ENCODE measurements at places on chromosomes 4 and X.
A peak's percentile ranks its signal among the peaks of the same experiment; 100 is the strongest.

- DNase-seq = no peak
Measured at GRCh38 chrX:23003116-23003515, 3.4 kb downstream of the DDX53 start.

DNA sequence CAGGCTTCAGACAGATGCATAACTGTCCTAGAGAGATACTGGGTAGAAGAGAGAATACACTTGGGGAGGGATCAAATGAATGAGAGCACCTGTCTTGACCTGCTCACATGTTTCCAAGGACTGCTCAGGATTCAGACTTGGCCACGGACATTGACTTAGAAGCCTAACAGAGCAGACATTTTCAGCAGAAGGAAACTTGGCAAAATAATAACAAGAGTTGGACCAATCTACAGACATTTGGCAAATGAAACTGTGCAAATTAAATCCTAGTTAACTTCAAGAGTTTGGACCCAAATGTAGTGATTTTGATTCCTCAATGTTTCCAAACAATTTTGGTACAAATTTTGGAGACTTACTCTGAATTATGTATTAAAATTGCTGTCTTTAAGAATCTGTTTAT, 223.9 kb downstream of the CAMK2D start:
- no peak for DNase-seq

DNA sequence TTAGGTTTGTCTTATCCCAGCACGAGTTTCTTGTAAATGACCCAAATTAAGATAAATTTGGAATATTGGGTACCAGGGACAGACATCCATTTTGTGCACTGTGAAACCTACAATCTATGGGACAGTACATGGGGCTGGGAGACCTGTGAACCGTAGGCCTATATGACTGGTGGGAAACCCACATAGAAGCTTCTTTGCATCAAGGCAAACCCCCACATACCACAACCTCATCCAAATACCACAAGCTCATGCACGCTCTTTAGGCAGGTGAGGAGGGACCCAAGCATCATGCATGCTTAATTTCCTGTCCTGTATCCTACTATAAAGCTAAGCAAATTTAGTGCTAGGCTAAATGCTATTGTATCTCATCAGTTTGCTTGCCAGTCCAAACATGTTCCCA, 47.8 kb downstream of the NIPAL1 start:
- DNase-seq = no peak

GRCh38 chr4:2792711-2793585, at the start of gene SH3BP2:
Gene SH3BP2, plus strand, starts transcription at chr4:2793085. Its CDS starts 27,533 bp downstream, at chr4:2820618.
- peak; percentile 85 for DNase-seq

GRCh38 chrX:341541-342101, 23.0 kb upstream of the GTPBP6 start:
- no peak for DNase-seq

- DNase-seq = no peak
Measured at GRCh38 chrX:150036641-150037040, 98.3 kb upstream of the EOLA2 start.

DNA sequence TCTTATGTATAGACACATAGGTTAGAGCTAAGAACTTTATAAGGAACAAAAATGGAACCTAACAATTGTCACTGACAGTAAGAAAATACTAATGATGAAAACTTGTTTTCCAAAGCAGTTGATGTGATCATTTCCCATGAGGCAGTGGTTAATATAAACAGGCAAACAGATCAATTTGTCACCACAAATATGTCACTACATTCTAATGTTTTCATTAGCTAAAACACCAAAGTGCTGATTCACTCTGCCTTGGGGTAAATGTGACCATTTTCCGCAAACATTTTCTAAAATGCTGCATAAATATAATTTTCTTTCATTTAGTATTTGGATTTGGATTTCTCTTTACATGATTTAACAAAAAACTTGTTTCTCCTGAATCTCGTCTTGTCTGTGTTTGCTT, 408.9 kb upstream of the CTSO start:
- DNase-seq = no peak

GRCh38 chr4:145348291-145348690, 133.4 kb upstream of the SMAD1 start:
- no peak for DNase-seq

DNA sequence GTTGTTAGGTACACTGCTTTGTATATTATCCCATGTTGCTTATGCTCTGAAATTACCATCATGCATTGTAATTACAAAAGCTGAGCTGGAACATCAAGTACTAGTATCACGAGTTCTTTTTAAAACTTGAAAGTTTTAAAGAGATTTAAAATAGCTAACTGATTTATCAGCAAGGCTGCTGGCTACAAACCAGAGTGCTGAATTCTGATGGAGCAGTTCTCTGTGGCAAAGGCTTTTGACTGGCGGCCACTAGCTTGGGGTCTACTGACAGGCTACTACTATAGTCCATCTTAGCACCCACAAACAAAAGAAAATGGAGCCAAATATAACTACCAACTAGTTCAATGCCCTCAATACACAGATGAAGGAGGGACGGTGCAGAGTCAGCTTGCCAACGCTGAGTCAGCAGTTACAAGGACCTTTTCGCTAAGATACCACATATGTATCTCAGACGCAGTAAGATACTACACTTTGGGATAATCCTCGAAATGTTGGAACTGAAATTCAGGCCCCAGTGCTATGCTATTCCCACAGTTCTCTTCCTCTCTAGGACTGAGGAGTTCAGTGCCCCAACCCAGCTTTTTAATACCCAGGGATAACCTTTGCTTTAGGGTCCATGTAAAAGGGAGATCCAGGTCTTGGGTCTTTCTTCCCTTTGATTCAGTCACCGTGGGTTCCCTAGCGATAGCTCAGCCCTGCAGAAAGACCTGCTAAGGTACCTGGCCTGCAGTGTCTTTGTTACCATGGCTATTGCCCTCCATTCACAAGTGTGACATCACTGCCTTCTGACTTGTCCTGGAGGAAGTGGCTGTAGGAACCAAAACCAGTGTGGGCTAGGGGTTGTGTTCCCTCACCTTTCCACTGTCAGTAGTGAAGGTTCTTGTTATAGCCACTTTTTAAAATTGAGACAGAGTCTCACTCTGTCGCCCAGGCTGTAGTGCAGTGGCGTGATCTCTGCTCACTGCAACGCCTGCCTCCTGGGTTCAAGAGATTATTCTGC, 22.8 kb downstream of the MFAP3L start:
- DNase-seq = no peak

DNA sequence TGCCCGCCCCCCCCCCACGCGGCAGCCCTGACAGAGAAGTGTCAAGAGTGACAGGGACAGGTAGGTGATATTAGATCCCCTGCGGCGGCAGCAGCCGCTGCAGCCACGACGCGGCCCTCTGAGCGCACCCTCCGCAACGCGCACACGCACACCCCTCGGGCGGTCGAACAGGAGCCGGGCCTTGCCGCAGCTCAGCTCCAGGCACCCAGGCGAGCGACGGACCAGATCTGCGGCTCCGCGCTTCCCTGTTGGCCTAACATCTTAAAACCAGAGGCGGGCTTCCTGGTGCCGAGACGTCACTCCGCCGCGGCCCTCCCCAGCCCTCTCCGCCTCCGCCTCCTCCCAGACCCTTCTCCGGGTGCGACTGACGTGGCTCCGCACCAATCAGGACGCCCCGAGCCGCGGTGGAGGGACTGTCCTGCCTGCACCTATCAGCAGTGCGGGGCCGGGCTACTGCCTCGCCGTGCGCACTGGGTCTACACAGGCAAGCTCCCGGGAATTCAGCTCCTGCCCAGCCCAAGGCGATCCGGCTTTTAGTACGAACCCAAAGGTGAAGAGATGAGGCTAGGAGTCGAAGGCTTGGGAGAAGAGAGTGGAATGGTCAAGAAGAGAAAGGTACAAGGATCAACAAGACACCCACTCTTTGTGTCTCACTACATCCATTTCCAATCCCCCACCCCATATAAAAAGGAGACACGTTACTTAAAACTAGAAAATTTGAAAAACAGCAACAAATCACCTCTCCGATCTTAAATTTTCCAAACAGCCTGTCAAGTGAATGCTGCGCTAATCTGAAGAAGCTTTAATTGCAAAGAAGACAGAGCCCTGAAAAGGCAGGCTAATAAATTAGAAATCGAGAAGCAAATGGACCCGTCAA, at the start of gene PITX2:
PITX2 (minus strand) TSS at position 237 of the 877 bp plus-strand sequence. CDS start 617 bp downstream, outside the sequence.
- DNase-seq = peak; percentile 89

DNA sequence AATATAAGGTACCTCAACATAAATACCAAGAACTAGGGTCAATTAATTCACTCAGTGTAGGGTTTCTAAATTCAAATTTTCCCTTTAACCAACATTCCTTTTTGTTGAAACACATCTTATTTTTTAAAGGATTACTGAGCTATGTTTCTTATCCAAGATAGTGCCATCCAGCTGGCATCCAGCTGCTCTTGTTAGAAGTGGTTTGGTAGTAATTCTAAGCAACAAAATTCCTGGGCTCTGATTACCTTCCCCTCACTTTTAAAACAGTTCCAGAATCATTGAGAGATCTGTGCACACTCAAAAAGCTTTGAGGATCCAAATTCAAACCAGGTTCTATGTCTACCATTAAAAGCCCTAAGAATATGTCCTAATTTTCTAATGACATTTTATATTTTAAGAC, 583.7 kb downstream of the TRIML1 start:
- DNase-seq = no peak

DNA sequence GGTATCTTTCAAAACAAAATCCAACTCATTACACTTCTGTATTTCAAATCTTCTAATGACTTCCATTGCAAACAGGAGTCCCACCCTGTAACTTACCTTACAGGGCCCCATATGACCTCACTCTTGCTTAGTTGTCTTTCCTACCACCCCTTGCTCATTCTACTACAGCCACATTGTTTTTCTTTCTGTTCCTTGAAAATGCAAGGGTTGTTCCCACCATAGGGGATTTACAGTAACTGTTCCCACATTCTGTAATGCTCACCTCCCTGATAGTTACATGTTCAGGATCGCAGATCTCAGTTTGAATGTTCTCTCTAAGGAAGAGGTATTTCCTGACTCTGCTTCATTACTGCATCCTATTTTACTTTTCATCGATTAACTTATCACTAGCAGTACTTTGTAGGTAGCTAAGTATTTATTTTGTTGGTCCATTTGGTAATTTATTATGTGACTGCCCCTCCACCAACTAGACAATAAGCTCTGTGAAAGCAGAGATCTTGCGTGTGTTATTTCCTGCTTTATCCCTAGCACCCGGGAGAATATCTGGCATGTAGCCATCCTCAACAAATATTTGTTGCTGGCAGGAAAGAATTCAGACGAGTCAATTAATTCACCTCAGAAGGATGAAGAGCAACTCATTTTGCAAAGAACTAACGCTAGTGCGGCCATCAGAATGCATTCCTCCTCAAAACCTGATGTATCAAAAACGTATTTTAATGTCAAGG, 21.4 kb downstream of the MAOB start:
- no peak for DNase-seq

DNA sequence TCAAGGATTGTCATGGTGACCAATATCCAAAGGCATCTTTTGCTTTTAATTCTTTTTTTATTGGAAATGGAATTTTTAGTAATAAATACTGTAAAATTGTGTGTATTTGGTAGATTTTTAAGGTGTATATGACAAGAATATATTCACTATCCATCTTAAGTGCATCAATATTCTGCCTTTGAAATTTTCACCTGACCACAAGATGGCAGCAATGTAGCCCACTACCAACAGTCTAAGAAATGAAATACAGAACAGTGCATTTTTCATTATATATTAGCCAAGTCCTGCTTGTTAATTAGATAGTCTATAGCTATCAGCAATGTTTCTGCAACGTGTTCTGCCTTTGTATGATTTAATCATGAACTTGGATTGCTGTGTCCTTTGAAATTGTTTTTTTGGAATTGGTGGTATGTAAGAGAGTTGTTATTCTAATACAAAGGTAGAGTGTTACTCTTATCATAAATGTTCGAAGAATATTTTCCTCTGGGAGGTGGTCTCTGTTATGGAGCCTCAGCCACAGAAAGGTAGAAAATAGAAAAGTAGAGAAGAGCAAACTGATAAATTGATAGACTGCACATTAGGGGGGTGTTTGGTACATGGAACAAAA, 38.2 kb downstream of the HPGDS start:
- peak; percentile 20 for DNase-seq

GRCh38 chr4:2762048-2762447, 5.9 kb upstream of the TNIP2 start:
- no peak for DNase-seq

GRCh38 chr4:2954358-2955185, 8.6 kb downstream of the NOP14 start:
- DNase-seq = no peak

GRCh38 chr4:130329036-130329435, 1233.1 kb downstream of the C4orf33 start:
- DNase-seq = no peak

DNA sequence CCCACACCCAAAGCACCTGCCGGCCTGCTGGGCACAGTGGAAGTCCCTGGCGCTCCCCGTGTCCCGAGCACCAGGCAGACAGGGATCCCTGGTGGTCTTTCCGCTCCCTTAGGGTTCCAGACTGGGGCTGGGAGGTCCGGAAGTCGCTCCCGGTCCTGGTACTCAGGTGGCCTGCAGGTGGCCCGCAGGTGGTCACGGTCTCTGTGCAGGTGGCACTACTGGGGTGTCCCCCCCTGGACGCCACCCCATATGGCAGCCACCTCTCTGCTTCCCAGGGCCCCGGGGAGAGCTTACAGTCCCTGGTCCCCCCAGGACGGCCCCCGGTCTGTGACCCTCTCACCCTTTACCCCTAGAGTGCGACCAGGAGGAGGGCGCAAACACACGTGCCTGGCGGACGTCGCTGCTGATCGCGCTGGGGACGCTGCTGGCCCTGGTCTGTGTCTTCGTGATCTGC, 13.6 kb downstream of the SLC25A6 start:
- no peak for DNase-seq

- DNase-seq = no peak
Measured at GRCh38 chr4:179880756-179881155, 2362.4 kb upstream of the TENM3 start.

GRCh38 chr4:52425751-52426326, 233.3 kb downstream of the USP46 start:
- no peak for DNase-seq

- no peak for DNase-seq
Measured at GRCh38 chr4:2045518-2045951, 13.6 kb upstream of the NAT8L start.

- no peak for DNase-seq
Measured at GRCh38 chr4:108247387-108248049, 78.8 kb upstream of the LEF1 start.

DNA sequence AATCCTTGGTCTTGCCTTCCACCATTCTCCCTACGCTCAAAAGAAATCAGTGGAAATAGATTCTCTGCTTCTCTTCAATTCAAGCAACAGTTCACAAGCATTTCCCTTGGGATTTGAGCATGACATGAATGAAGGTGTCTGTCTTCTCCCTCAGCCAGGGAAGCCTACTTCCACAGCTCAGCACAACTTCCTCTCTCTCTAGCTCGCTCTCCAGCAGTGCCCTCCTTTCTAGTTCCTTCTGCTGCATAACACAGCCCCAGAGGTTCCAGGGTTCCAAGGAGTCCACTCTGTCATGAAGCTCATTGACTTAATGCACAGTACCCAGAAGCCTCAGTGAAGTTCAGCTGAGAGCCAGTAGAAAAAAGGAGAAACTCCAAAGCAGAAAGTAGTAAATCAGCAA, 81.3 kb downstream of the PLS3 start:
- DNase-seq = no peak

- no peak for DNase-seq
Measured at GRCh38 chrX:7294483-7294882, 146.5 kb upstream of the PUDP start.

- peak; percentile 56 for DNase-seq
Measured at GRCh38 chr4:84159762-84160161, 339.3 kb downstream of the NKX6-1 start.

- DNase-seq = no peak
Measured at GRCh38 chr4:175411251-175411650, 400.8 kb downstream of the GPM6A start.

- DNase-seq = no peak
Measured at GRCh38 chr4:165095291-165095690, 17.4 kb downstream of the TMEM192 start.

- no peak for DNase-seq
Measured at GRCh38 chrX:10568428-10568827, 52.0 kb downstream of the MID1 start.

All from testis (tissue), 5 donors.